ENCODE measurements at places on chromosomes 12 and 14. TPM values are rescaled to one million over a fixed set of nuclear protein-coding genes. Genes with fewer than 3 reads are reported as not detected.

GRCh38 chr12:48767047-48767446 is 21.8 kb downstream of the ADCY6 start:
- DNase-seq: no peak
- H3K4me3 ChIP-seq: no peak overlapping the region
- H3K27me3 ChIP-seq: no peaks in the 10 kb centered on the region
- no peak overlapping the region for H3K27ac ChIP-seq
- peaks cover 17% of the 10 kb centered on the region for H3K36me3 ChIP-seq
- H3K4me1 ChIP-seq: peaks cover 21% of the 10 kb centered on the region

DNA sequence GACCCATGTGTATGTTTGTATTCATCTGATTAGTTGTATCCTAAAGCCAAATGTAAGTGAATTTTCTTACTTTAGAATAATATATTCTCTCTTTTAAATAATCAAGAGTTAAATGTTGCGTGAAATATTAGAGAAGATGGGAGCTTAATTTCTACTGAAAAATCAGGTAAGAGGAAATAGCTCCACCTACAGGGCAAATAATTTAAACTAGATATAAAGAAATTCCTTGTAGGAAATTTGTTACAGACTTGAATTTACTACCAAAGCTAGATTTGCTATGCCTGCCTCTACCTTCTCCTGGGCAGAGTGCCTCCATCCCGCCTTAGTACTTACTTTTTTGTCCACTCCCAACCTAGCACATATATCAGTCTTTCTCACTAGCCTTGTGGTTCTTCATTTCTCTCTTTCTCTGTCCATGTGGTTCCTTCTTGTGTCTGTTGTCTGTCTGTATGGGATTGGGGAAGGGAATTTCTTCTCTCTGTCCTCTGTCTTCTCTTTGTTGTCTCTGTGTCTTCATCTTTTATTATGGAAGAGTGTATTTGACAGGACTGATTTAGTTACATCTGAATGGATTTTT is 44.7 kb downstream of the PALS1 start:
- no peaks in the 10 kb centered on the region for H3K36me3 ChIP-seq
- H3K4me1 ChIP-seq: 0 out of 2 replicates have a peak, but pooled peaks cover 17% of the 10 kb centered on the region
- H3K27ac ChIP-seq: no peak overlapping the region
- H3K4me3 ChIP-seq: no peak overlapping the region
- no peaks in the 10 kb centered on the region for H3K27me3 ChIP-seq

GRCh38 chr12:124993626-124994436 is at the start of gene BRI3BP:
BRI3BP (plus strand) TSS chr12:124993645; CDS start chr12:124993791, 146 bp downstream.
- peaks cover 23% of the 10 kb centered on the region for H3K4me1 ChIP-seq
- peaks cover 4% of the 10 kb centered on the region for H3K36me3 ChIP-seq
- H3K27me3 ChIP-seq: no peaks in the 10 kb centered on the region
- DNase-seq: no peak
- H3K4me3 ChIP-seq: peak within 1 kb of the TSS; percentile 91
- peak within 1 kb of the TSS; percentile 30 for H3K27ac ChIP-seq

Gene KLHDC1
- total RNA-seq: 0.97 TPM

GRCh38 chr14:77301103-77301502 is 19.6 kb downstream of the POMT2 start:
- peaks cover 14% of the 10 kb centered on the region for H3K36me3 ChIP-seq
- no peak overlapping the region for H3K4me3 ChIP-seq
- peaks cover 32% of the 10 kb centered on the region for H3K4me1 ChIP-seq
- H3K27me3 ChIP-seq: peaks cover 2% of the 10 kb centered on the region
- DNase-seq: peak; percentile 68

Gene IL31
- not detected for total RNA-seq

- H3K27me3 ChIP-seq: no peaks in the 10 kb centered on the region
- peaks cover 85% of the 10 kb centered on the region for H3K4me1 ChIP-seq
- DNase-seq: peak; percentile 71
- H3K4me3 ChIP-seq: peak overlapping the region; percentile 37
Observed at GRCh38 chr14:85316701-85317410, 213.1 kb upstream of the FLRT2 start.

DNA sequence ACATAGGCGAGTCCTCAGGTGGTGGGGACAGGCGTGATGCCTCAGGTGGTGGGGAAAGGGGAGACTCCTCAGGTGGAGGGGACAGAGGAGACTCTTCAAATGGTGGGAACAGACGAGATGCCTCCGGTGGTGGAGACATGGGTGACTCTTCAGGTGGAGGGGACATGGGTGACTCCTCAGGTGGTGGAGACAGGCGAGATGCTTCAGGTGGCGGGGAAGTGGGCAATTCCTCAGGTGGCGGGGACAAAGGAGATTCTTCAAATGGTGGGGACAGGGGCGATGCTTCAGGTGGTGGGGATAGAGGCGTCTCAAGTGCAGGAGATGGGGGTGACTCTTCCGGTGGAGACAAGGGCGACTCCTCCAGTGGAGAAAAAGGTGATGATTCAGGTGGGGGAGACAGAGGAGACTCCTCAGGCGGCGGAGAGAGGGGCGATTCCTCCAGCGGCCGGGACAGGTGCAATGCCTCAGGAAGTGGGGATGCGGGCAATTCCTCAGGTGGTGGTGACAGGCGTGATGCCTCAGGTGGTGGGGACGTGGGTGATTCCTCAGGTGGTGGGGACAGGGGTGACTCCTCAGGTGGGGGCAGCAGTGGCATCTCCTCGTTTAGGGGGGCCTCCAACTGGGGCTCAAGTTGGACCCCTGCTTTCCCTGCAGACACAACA is 8.7 kb downstream of the KMT2D start:
- no peak for DNase-seq
- peaks cover 45% of the 10 kb centered on the region for H3K4me1 ChIP-seq
- H3K36me3 ChIP-seq: peaks cover 54% of the 10 kb centered on the region
- no peak overlapping the region for H3K4me3 ChIP-seq
- no peaks in the 10 kb centered on the region for H3K27me3 ChIP-seq
- no peak overlapping the region for H3K27ac ChIP-seq

DNA sequence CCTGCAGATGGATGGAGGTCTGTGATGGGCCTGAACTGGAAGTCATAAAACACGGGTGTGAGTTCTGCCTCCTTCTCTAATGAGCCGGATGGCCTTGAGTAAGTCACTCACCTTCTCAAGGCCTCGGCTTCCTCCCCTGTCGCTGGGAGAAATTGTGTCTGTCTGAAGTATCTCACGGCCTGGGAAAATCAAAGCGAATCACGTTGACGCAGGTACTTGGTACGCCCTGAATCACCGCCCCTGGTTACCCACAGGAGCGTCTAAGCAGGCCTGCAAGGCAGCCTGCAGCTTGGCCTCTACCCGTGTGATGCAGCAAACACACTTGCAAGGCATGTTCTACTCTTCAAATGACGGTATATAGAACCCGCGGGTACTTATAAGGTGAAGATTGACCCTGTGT is 28.1 kb upstream of the CD9 start:
- no peak for DNase-seq
- peaks cover 25% of the 10 kb centered on the region for H3K4me1 ChIP-seq
- H3K36me3 ChIP-seq: no peaks in the 10 kb centered on the region
- H3K27ac ChIP-seq: no peak overlapping the region
- no peak overlapping the region for H3K4me3 ChIP-seq
- no peaks in the 10 kb centered on the region for H3K27me3 ChIP-seq

DNA sequence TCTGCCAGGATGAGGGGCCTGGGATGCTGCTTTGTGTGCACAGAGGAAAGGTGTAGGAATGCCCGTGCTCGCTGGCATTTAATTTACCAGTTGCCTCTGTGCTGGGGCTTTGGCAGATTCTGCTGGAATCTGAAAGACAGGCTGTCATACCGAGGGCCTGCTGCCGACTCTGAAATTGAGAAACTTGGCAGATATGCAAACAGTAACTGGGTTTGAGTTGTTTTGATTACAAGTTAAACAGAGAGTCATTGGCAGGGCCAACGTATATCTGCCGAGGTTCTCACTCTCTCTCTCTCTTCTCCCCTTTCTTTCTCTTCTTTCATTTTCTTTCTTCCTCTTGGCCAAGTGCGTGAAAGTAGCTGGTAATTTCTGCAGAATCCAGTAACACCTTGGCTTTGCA is 618.7 kb downstream of the VRK1 start:
- DNase-seq: no peak
- H3K4me3 ChIP-seq: no peak overlapping the region
- no peaks in the 10 kb centered on the region for H3K36me3 ChIP-seq
- H3K27ac ChIP-seq: no peak overlapping the region

DNA sequence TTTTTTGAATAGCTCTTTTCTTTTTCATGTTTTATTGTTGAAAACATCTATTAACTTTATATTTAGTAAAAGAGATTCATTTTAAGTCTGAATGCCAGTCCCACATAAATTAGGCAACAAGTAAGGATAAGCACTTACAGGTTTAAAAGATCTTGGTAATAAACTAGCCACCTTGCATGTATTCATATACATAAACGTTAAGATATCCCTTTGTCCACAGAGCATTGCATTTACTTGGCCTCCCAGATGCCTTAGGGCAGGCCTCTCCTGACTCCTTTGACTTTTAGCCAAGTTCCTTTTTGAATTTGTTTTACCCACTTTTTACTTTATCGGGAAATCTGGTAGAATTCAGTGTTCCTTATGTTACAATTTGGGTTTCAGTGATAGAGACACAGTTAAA is 331.7 kb downstream of the ETNK1 start:
- no peaks in the 10 kb centered on the region for H3K4me1 ChIP-seq
- H3K27me3 ChIP-seq: no peaks in the 10 kb centered on the region
- DNase-seq: no peak

Gene TSPAN8
- not detected for total RNA-seq

Gene CLEC4D
- not detected for total RNA-seq

DNA sequence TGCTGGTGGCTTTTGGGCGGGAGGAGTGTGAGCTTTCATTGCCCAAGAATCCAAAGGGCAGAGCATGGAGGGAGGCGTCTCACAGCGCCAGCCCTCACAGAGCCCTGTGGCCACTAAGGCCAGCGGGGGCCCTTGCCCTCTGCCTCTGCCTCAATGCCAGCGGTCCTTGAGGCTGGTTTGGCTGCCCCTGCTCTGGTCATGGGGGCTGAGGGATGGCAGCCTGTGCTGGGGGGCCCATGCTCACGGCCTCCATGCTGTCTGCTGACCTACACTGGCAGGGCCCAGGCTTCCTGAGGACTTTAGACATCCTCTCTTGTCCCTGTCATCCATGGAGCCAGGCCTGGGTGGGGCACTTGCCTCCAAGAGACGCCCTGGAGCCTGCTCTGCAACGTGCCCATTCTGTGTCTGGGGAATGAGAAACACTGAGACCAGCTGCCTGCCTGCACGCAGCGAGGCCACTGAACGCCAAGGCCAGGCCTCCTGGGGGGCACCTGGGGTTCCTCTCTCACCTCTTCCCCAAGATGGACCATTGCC is 143.4 kb downstream of the KIF26A start:
- no peak overlapping the region for H3K27ac ChIP-seq
- H3K4me1 ChIP-seq: no peaks in the 10 kb centered on the region
- no peaks in the 10 kb centered on the region for H3K36me3 ChIP-seq
- DNase-seq: no peak
- no peak overlapping the region for H3K4me3 ChIP-seq

GRCh38 chr14:64421166-64421565 is 33.0 kb downstream of the MTHFD1 start:
- peak overlapping the region; percentile 87 for H3K27ac ChIP-seq
- H3K4me3 ChIP-seq: peak overlapping the region; percentile 61
- H3K4me1 ChIP-seq: peaks cover 63% of the 10 kb centered on the region
- no peaks in the 10 kb centered on the region for H3K27me3 ChIP-seq
- H3K36me3 ChIP-seq: peaks cover 52% of the 10 kb centered on the region

All from HFFc6 (cell line).